ENCODE measurements at places on chromosomes 6 and 20.
A peak's percentile ranks its signal among the peaks of the same experiment; 100 is the strongest.

- DNase-seq: no peak
Measured at GRCh38 chr6:107707346-107708275, 116.5 kb downstream of the SCML4 start.

- DNase-seq: no peak
Measured at GRCh38 chr20:7087803-7088202, 320.3 kb downstream of the BMP2 start.

GRCh38 chr20:266596-267562 is 9.4 kb downstream of the DEFB132 start:
- peak; percentile 89 for DNase-seq

DNA sequence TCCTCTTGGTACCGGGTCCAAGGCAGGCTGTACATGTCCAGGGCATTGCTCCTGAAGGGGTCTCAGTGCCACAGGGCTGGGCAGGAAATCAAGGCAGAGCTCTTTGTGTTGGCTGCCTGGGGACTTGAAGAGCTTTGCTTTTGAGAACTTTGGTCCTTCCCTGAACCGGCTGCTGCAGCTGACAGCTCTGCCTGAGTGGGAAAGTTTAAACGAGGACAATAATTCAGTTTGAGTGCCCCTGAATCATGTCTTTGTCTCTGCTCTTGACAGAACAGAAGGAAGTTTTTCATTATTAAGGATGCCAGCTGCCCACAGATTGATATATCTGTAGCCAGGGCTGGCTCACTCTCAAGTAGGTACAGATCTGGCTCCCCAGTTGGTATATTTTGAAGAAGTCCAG is 56.1 kb downstream of the ANKRD6 start:
- no peak for DNase-seq

DNA sequence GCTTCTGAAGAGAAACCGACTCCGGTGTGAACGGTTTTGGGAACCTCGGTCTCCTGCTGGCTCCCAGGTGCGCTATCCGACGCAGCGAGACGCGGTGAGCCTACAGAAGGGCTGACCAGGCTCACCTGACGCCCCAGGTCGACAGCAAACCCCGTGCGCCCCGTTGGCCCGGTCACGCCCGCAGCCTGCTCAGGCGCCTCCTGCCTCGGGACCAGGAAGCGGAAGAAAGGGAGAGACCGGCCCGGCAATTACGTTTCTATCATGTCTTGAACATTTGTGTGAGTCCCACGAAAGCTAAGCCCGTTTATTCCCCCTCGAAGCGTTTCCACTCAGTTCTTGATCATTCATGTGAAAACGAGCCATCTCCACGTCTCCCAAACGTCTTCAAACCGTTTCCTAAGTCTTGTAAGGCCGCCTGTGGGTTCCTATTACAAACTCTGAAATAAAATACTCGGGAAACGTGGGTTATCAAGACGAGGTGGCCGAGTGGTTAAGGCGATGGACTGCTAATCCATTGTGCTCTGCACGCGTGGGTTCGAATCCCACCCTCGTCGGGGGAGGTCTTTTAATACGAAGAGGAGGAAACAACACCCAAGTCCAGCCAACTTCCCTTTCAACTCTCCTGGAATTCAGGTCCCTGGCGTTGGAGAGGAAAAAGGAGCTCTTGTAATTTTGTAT is 150.5 kb upstream of the PRSS16 start:
- peak; percentile 35 for DNase-seq

DNA sequence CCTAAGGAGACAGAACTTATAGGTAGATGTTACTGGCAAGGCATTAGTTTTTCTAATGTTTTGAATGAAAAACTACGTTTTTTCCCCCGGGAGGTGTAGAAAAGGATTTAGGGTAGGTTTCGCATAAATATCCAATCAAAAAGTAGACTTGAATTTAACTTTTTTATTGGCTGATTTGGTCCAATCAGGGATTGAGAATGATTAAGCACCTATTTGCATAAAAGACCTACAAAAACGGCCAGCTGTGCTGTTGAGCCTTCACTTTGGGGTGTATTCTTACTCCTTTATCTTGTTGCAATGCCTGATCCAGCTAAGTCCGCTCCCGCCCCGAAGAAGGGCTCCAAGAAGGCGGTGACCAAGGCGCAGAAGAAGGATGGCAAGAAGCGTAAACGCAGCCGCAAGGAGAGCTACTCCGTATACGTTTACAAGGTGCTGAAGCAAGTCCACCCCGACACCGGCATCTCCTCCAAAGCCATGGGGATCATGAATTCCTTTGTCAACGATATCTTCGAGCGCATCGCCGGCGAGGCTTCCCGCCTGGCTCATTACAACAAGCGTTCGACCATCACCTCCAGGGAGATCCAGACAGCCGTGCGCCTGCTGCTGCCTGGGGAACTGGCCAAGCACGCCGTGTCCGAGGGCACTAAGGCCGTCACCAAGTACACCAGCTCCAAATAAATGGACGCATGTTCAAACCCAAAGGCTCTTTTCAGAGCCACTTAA is 113.5 kb upstream of the BTN3A2 start:
- DNase-seq: peak; percentile 35

GRCh38 chr6:138528137-138528536 is 28.8 kb upstream of the NHSL1 start:
- no peak for DNase-seq

DNA sequence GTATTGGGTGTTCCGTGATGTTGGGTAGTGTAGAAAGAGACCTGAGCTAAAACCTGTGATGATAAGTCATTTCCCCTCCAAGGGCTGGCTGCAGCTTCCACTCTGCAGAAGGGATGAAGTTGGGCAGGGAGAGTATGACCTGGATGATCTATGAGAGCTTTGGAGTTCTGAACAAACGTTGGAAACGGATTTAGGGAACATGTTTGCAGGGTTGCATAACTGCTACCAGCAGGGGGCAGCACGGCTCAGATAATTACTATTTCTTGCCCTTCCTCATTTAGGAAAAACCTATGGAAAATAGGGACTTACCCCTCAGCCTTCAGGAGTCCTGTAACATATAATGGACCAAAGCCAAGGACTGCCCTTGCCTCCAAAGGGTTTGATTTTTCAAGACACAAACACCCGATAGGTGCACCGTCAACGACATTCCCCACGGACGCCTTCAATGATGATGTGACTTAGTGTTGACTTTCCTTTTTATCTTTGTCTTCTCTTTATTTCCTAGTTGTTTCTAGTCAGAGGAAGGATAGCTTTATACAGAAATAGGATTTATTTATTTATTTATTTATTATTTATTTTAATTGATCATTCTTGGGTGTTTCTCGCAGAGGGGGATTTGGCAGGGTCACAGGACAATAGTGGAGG is 164.9 kb upstream of the SASH1 start:
- DNase-seq: no peak

- no peak for DNase-seq
Measured at GRCh38 chr6:113893866-113894265, 36.7 kb downstream of the MARCKS start.

- DNase-seq: no peak
Measured at GRCh38 chr20:48421547-48421946, 406.3 kb downstream of the PREX1 start.

GRCh38 chr20:17651129-17651759 is 30.8 kb downstream of the RRBP1 start:
- DNase-seq: no peak

DNA sequence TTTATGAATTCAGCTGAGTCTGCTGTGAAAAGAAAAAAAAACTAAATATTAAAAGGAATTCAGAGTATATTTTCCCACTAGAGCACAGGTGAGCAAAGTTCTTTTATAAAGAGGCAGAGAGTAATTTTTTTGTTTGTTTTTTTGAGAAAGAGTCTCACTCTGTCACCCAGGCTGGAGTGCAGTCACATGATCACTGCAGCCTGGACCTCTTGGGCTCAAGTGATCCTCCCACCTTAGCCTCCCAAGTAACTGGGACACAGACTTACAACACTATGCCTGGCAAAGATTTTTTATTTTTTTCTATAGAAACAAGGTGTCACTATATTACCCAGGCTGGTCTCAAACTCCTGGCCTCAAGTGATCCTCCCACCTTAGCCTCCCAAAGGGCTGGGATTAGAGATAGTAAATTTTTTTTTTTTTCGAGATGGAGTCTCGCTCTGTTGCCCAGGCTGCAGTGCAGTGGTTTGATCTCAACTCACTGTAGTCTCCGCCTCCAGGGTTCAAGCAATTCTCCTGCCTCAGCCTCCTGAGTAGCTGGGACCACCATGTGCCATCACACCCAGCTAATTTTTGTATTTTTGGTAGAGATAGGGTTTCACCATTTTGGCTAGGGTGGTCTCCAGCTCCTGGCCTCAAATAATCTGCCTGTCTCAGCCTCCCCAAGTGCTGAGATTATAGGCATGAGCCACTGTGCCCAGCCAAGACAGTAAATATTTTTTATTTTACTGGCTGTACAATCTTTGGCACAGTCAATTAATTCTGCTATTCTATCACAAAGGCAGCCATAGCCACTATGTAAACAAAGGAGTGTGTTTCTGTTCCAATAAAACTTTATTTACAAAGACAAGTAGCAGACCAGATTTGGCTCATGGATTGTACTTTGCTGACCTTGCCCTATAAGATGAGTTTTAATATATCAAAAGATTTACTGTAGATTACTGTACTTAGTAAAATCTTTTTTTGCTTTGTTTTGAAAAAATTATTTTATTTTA is 14.5 kb upstream of the B4GALT5 start:
- DNase-seq: no peak

GRCh38 chr6:160917572-160917971 is 74.0 kb upstream of the MAP3K4 start:
- DNase-seq: no peak

- no peak for DNase-seq
Measured at GRCh38 chr20:36466089-36466488, 75.2 kb upstream of the MYL9 start.

DNA sequence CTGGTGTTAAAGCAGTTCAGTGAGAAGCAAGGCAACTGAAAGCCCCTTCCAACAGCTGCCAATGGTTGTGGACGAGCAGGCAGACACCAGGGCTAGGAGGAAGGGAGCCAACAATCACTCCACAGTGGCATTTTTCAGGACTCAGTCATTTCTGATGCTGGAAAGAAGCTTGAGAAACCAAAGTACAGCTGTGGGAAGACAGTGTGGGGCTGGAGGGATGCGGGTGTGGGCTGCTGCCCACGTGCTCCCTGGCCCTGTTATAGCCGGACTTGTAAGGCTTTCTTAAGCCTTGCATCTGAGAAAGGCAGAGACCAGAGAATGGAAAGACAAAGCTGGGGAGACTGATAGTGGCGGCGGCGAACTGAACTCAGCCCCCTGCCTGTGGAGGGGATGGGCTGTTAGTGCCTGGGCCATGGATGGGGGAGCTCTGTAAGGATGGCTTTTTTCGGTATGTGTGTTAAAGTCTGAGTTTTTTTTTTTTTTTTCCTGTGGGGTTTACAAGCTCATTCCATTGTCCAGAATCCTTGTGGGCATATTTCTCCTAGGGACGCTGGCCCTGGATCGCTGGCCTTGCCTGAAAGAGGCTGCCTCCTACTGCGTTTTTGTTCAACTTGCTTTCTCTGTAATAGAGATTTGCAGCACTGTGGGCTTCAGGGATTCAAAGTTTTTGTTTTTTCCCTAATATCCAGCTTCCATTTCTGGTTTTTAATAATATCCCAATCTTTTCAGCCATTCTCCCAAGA is 91.7 kb downstream of the GJA10 start:
- DNase-seq: no peak

DNA sequence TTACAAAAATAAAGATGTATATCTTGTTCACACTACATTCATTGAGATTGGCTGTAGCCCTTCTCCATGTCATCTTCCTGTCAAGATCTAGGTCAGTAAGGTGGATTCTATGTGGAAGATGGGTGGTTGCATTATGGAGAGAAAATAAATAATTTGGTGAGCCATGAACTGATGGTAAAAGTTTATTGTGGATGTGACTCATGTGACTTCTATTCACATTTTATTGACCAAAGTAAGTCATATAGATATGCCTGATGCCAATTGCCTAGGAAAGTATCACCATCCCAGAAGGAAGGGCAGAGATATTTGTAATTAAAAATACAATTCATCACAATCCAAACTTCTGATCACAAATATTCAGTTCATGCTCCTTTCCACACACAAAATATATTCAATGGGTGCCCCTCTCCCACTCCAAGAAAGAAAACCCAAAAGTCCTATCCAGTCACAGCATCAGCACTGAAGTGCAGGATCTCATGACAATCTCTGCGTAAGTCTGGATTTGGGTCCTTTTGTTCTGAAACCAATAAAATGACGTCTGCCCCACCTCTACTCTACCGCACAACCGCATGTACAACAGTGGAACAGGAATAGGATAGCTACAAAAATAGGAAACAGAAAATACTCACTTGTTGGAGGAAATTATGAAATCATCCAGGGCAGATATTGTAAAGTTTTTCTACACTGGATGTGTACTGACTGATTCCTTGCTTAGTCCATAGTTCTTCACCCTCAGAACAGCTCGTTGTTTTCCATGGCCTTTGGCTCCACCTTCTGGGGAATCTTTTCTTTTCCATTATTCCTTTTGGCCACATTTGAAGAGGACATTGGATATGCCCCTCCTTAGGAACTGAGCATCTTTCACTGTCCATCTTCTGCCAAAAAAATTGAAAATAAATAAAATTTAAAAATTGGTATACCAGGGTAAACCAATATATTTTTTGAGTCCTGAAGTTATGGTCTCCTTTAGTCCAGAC is 16.1 kb upstream of the SLC17A3 start:
- DNase-seq: no peak

DNA sequence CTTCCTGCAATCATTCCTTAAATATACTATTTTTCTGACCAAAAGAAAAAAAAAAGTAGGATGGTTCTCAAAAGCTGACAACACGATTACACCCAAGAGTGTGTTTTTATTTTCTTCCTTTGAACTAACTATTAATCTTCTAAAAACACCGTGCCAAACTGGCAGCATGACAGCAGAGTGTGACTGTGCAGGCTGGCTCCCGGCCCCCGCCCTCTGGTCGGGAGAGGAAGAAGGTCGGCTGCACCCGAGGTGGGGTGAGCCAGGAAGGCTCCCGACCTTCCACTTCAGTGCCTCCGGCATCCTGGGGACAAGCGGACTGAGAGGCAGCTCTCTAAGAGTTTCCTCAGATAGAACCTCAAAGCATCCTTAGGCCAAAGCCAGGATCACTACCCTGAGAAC is 29.2 kb downstream of the SLC22A23 start:
- DNase-seq: no peak

DNA sequence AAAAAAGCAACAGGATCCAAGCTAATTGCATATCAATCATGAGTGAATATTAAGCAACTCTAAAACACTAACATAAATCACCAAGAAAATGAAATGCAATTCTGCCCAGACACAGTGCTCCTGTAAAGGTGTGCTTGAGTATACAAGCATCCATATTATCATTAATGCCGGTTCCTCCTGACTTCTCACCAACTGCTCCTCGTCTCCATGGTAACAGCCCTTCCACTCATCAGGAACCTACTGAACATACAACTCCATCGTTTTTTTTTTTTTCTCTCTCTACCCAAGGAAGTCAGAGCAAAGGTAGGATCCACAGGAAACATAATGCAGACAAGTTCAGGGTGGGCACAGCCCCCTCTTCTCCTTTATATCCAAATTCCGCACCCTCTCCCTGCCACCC is 12.4 kb downstream of the GABBR1 start:
- DNase-seq: no peak

DNA sequence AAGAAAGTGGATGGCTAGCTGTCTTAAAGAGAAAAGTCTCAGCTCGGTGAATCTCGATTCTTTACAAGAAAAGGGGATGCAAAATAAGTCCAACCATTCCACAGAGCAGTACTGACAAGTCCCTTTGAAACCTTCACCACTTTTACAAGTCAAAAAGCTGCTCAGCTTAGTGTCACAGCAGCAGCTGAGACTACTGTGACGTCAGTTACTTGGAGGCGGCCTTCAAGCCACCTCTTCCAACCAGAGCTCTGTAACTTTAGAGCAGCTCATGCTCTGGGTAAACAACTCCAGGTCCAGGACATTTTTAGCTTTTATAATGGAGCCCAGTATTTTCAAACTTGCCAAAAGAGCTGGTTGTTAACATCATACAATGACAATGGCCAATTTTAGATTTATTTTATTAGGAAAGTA is at the start of gene KIAA0408:
TSS of gene KIAA0408 (minus strand) at position 159 of the 411 bp plus-strand sequence. CDS start 5,408 bp downstream, outside the sequence.
- no peak for DNase-seq

Measured in stimulated activated CD8-positive, alpha-beta memory T cell treated with anti-CD3 and anti-CD28 coated beads, Interleukin-7, amount 100 ng/mL, for 24 hours (primary cell).